Activated naive CD4-positive, alpha-beta T cell treated with anti-CD3 and anti-CD28 coated beads for 36 hours (primary cell): ENCODE measurements at places on chromosomes 7 and 10. TPM values are rescaled to one million over a fixed set of nuclear protein-coding genes. Genes with fewer than 3 reads are reported as not detected.

DNA sequence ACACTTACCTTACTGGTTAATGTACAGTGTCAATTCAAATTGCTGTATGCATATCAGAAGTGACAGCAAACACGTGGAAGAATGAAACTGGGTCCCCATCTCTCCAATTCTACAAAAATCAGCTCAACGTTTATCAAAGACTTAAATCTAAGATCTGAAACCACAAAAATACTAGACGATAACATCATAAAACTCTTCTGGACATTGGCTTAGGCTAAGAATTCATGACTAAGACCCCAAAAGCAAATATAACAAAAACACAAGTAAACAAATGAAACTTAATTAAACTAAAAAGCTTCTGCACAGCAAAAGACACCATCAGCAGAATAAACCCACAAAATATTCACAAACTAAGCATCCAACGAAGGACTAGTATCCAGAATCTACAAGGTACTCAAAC, 35.9 kb upstream of the PFKP start:
- no peak for DNase-seq
- peaks cover 2% of the 10 kb centered on the region for H3K4me1 ChIP-seq
- no peak overlapping the region for H3K4me3 ChIP-seq
- H3K27ac ChIP-seq = no peak overlapping the region

- peaks cover 32% of the 10 kb centered on the region for H3K4me1 ChIP-seq
- peak overlapping the region; percentile 89 for H3K4me3 ChIP-seq
- H3K27me3 ChIP-seq = no peaks in the 10 kb centered on the region
- H3K27ac ChIP-seq = peak overlapping the region; percentile 86
- no peak for DNase-seq
- H3K36me3 ChIP-seq = peaks cover 19% of the 10 kb centered on the region
Measured at GRCh38 chr7:87345962-87346371, 503 bp downstream of the CROT start.

- peaks cover 13% of the 10 kb centered on the region for H3K36me3 ChIP-seq
- H3K4me3 ChIP-seq = no peak overlapping the region
- no peak overlapping the region for H3K27ac ChIP-seq
- H3K4me1 ChIP-seq = peaks cover 70% of the 10 kb centered on the region
Measured at GRCh38 chr10:22597138-22597537, 117.2 kb downstream of the PIP4K2A start.

GRCh38 chr7:121286186-121286585, 42.6 kb upstream of the WNT16 start:
- H3K4me3 ChIP-seq = no peak overlapping the region
- peaks cover 20% of the 10 kb centered on the region for H3K27me3 ChIP-seq
- H3K36me3 ChIP-seq = peaks cover 1% of the 10 kb centered on the region
- no peak overlapping the region for H3K27ac ChIP-seq
- H3K4me1 ChIP-seq = peaks cover 11% of the 10 kb centered on the region
- no peak for DNase-seq

GRCh38 chr10:50410066-50410811, 158.9 kb upstream of the ASAH2 start:
- H3K36me3 ChIP-seq = peaks cover 20% of the 10 kb centered on the region
- no peak overlapping the region for H3K27ac ChIP-seq
- no peak for DNase-seq
- H3K4me1 ChIP-seq = peaks cover 11% of the 10 kb centered on the region
- H3K27me3 ChIP-seq = no peaks in the 10 kb centered on the region

- no peak overlapping the region for H3K4me3 ChIP-seq
- no peak overlapping the region for H3K27ac ChIP-seq
- DNase-seq = no peak
- no peaks in the 10 kb centered on the region for H3K27me3 ChIP-seq
- H3K4me1 ChIP-seq = no peaks in the 10 kb centered on the region
Measured at GRCh38 chr7:23334482-23335056, 35.4 kb downstream of the MALSU1 start.

- no peaks in the 10 kb centered on the region for H3K4me1 ChIP-seq
- DNase-seq = no peak
- no peak overlapping the region for H3K27ac ChIP-seq
- no peaks in the 10 kb centered on the region for H3K27me3 ChIP-seq
- H3K4me3 ChIP-seq = no peak overlapping the region
Measured at GRCh38 chr7:47785923-47786556, 162.2 kb downstream of the PKD1L1 start.

GRCh38 chr10:61987537-61987936, 86.0 kb downstream of the ARID5B start:
- H3K4me1 ChIP-seq = peaks cover 92% of the 10 kb centered on the region
- H3K27me3 ChIP-seq = no peaks in the 10 kb centered on the region
- peak overlapping the region; percentile 96 for H3K27ac ChIP-seq
- DNase-seq = no peak
- peak overlapping the region; percentile 51 for H3K4me3 ChIP-seq

GRCh38 chr7:26451997-26452396, 160.3 kb downstream of the SNX10 start:
- no peaks in the 10 kb centered on the region for H3K4me1 ChIP-seq
- H3K27me3 ChIP-seq = peaks cover 3% of the 10 kb centered on the region
- H3K36me3 ChIP-seq = no peaks in the 10 kb centered on the region
- no peak overlapping the region for H3K4me3 ChIP-seq
- no peak for DNase-seq
- H3K27ac ChIP-seq = no peak overlapping the region

DNA sequence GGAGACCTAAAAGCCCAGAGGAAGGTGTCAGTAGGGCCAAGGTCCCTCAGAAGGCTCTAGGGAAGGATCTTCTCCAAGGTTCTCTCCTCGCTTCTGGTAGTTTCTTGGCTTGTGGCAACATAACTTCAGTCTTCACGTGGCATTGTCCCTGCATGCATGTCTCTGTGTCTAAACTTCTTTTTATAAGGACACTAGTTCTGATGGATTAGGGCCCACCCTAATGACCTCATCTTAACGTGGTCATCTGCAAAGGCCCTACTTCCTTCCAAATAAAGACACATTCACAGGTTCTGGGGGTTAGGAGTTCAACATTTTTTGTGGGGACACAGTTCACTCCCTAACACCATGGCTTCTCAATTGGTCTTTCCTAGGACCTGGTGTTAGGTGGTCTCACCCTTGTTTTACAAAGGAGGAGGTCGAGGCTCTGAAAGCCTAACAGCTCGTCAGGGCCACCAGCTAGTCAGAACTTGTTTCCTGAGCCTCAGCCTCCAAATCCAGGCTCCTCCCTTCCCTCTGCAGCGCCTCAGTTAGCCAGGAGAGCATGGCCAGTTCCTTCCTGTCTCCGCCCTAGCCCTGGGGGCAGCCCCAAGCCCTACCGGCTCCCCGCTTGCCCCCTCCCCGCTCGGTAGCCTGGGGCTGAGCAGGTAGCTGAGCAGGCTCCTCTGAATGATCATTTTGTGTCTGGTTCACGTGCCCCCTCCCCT, 109.7 kb upstream of the PPIF start:
- H3K27ac ChIP-seq = no peak overlapping the region
- no peaks in the 10 kb centered on the region for H3K36me3 ChIP-seq

Gene XRCC2
- total RNA-seq = 10.8 TPM

Gene FGFR2
- total RNA-seq = not detected

Gene VAX1
- not detected for total RNA-seq

Gene ACTR3C
- total RNA-seq = 3.1 TPM
